NCI-H526 (cell line): ENCODE measurements at places on chromosomes 11 and 22.

DNA sequence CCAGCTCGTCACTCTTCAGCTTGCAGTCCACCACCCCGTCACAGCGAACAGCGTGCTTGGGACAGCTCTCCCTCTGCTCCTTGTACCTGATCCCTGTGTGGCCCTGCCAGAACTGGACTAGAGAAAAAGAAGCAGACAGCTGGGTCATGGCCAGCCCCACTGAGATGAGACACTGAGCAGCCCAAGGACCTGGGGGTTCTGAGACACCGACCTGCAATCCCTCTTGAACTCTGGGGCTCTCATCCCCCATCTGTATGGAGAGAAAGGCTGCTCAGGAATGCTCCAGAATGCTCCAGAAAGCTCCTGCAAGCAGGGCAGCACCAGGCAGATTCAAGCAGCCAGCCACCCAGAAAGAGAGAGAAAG, 14.8 kb downstream of the TMPRSS13 start:
- DNase-seq, result no peak

DNA sequence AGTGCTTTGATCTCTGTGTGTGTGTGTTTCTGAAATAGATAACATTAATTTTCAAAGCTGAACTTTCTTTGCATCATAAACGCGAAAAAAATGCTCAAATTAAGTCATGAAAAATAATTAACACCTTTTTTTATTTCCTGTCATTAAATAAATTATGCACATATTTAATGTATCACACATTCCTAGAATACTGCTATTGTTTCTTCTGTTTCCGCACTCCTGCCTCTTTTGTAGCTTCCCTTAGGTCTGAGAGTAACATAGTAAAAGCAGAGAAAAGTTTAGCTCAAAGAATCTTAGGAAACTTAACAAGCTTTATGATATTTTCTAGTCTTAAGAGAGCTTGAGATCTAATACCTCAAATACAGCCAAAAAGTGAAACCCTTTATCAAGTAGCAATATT, 504.2 kb downstream of the JRKL start:
- DNase-seq, result no peak

- no peak for DNase-seq
Measured at GRCh38 chr11:2178906-2179494, 7.4 kb upstream of the TH start.

DNA sequence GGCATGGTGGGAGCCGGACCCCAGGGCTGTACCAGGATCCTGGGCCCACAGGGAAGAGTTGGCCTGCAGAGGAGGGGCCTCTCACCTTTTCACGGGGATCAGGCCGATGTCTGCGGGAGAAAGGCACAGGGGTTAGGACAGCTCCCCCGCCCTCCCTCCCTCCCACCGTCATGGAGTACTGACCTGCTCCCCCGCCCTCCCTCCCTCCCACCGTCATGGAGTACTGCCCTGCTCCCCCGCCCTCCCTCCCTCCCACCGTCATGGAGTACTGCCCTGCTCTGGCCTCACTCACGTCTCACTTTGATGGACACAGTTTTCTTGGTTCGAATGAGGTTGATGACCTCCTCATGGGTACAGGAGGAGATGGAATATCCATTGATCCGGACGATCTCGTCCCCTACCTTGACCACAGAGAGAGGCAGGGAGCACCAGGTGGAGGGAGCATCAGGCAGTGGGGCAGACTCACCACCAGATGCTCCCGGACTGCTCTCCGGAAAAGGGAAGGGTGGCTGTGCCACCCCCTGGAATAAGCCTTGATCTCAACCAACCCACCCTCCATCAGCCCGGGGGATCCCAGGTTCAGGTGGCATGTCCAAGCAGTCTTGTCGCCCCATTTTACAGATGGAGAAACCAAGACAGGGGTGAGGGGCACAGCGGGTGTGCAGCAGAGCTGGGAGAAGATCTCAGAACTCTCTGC, 17.1 kb downstream of the USH1C start:
- no peak for DNase-seq

GRCh38 chr11:63564056-63564774, 1.0 kb upstream of the PLAAT2 start:
- DNase-seq, result peak; percentile 67

- DNase-seq, result peak; percentile 12
Measured at GRCh38 chr22:32531931-32532819, 57.6 kb downstream of the FBXO7 start.

GRCh38 chr22:36520423-36520822, 8.5 kb downstream of the EIF3D start:
- DNase-seq, result no peak

GRCh38 chr22:26763633-26764361, 106.4 kb downstream of the MIAT start:
- DNase-seq, result peak; percentile 71

GRCh38 chr11:113949891-113950290, 25.0 kb upstream of the HTR3A start:
- no peak for DNase-seq

- DNase-seq, result no peak
Measured at GRCh38 chr11:117821431-117821830, 3.1 kb downstream of the FXYD2 start.

- no peak for DNase-seq
Measured at GRCh38 chr22:21443735-21444421, 23.3 kb upstream of the TMEM191C start.

GRCh38 chr11:28547321-28547741, 439.1 kb downstream of the METTL15 start:
- DNase-seq, result no peak

- DNase-seq, result no peak
Measured at GRCh38 chr11:127601578-127601977, 601.0 kb upstream of the KIRREL3 start.

GRCh38 chr11:64334764-64335735, 5.0 kb upstream of the CCDC88B start:
- peak; percentile 91 for DNase-seq

GRCh38 chr11:100830274-100830673, 143.2 kb downstream of the ARHGAP42 start:
- DNase-seq, result no peak

DNA sequence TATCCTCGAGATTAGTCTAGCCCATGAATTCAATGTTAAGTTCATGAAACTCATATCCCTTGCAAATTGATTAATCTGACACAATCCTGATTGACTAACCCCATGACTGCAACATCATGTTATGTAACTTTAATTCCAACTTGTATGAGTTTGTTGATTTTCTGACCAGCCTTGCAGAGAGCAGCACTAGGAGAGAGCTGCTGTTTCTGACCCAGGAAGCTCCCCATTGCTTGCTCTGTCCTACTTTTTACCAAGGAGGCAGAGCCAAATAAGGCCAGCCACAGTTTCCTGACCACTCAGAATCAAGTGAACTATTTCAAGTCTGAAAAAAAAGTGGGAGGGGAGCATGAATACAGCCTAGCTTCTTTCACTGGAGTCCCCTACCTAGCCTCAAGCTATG, 13.2 kb downstream of the MPZL3 start:
- DNase-seq, result no peak

- peak; percentile 37 for DNase-seq
Measured at GRCh38 chr11:75334402-75334891, 17.0 kb downstream of the ARRB1 start.

GRCh38 chr22:30882974-30883533, 85.5 kb downstream of the MORC2 start:
- DNase-seq, result no peak

DNA sequence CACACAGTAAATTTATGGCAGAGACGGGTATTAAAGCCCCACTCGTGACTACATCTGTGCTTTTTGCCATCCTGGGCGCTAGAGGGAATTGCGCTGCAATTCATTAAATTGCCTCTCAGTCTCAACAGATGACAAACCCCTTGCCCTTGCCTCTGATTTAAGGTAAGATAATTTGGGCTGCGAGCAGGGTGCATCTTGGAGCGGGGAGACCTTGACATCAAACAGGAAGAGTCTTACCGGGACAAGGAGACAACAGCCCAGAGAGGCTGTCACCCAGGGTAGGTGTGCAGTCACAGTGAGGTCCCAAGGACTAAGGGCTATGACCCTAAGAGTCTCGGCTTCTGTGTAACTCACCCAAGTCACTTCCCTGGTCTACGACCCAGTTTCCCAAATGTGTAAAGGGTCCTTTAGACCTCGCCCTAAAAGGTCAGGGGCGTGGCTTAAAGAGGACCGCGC, 449 bp upstream of the TOM1 start:
- DNase-seq, result peak; percentile 36

- DNase-seq, result peak; percentile 47
Measured at GRCh38 chr22:50729391-50730012, 8.5 kb upstream of the ACR start.

GRCh38 chr11:77067861-77068443, 1.2 kb downstream of the CAPN5 start:
- DNase-seq, result no peak

- no peak for DNase-seq
Measured at GRCh38 chr11:125978778-125979407, 33.0 kb downstream of the VSIG10L2 start.

DNA sequence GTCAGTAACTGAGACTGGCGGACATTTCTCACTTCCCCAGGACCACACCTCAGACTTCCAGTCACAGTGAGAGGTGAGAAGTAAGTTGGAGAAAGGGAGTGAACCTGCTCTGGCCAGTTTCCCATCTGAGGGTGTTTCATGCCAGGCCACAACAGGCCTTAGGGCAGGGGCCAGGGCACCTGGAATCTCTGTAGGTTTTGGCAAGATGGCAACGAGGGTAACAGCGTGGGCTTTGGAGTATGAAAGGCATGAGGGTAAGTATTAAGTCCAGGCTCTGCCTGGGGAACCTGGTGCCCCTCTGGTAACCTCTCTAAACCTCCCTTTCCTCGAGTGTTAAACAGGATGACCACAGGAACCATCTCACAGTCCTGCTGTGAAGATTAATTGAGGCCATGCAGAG, 28.5 kb upstream of the ABCC8 start:
- no peak for DNase-seq

DNA sequence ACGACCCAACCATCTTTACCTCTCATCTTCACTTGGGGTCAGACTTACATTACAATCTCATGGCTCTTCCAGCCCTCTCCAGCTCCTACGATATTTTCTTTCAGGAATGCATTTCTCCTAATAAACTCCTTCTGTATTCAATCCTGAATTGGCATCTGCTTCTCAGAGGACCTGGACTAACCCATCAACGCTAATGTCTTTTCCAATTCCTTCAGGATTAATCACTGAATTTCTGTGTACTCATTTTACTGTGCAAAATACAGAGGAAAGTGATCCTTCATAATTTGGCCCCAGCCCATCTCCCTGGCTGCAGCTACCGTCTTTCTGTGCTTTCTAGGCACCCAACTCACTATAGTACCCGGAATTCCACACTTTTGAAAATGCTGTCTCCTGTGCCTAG, 239.2 kb downstream of the METTL15 start:
- no peak for DNase-seq

- DNase-seq, result no peak
Measured at GRCh38 chr11:40642284-40642683, 817.2 kb downstream of the LRRC4C start.

DNA sequence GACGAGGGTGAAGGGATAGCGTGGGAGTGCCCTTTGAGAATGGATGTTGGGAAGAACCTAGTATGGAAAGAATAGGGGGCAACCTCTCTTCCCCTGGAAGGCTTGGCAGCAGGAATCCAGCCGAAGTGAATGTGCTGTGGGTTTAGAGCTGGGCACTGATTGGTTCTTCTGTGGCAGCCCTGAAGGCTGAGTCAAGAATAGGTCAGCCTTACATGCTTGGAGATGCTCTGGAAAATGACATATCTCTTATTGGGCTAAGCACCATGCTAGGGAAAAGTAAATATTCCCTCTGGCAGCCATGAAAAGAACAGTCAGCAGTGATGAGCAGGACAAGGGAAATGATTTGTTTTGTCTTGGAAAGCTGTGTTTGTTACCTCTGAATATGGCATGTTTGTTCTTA, 149.5 kb downstream of the COMMD9 start:
- DNase-seq, result no peak

DNA sequence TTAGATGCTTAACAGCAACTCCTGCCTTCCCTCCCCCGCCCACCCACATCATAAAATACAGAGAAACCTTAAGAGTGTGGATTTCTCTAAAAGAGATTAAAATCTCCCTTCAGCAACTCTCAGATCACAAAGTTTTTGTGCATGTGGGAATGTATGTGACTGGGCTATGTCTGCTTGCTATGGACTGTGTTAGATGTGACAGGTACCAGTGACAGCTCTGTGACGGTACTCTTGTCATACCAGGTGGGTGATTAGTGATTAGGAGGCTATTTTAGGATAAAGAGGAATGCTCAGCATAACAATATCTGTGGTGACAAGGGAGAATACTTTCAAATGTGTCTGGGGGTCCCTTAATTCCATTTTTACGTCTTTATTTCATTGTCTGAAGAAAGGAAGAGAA, 60.2 kb downstream of the SYT9 start:
- no peak for DNase-seq

DNA sequence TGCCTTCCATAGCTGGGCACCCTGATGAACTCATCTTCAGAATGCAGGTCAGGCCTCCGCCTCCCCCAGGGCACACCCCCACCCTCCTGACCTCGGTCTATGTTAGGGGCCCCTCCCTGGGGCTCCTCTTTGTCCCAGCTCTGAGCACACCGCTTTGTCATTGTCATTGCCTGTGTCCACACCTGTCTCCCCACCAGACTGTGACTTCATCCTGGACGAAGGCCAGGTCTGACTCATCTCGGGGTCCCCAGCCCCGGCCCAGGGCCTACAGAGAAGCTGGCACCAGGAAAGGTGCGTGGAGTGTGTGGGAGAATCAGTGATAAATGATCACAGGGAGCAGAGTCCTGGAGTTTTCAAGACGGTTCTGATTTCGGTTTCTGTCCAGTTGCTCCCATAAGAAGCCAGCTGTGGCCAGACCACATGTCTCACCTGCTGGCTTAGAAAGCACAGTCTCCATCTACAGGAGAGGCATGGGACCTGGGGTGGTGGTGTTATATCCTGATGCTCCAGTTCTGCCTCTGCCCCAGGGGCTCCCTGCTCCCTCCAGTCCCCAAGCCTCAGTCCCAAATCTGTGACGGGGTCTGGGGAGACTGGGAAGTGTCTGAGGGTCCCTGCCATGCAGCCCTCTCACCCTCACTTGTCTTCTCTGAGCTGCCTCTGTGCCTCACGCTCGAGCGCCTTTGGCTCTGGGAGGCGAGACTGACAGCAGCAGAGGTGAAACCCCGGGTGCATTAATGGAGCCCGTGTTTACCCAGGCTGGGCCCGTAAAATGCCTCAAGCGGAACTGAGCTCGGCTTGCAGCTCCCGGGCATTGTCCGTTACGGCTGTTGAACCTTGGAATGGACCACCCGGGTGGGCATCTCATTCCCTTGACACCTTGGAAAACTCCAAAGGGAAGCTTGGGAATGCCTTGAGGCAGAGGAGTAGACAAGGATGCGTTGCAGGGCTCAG, 85.5 kb upstream of the WNT11 start:
- peak; percentile 53 for DNase-seq

DNA sequence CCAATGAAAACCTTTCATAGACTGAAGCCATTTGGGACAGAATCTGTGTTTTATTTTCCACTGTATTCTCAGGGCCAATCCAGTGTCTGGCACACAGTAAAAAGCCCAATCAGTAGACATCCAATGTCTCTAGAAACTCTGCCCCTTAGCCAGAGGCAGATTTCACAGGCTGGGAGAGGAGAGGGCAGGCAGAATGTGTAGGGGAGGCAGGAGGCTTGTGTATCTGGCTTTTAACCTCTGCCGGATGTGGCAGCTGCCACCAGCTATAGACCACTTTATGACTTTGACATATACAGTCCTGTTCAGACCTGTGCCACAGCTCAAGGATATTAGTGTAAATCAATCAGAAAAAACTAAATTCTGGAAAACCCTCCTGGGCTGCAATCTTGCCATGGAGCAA, 4.4 kb downstream of the EXPH5 start:
- no peak for DNase-seq

- peak; percentile 33 for DNase-seq
Measured at GRCh38 chr22:50190182-50190940, 4.6 kb downstream of the TRABD start.

- no peak for DNase-seq
Measured at GRCh38 chr22:35915477-35916013, 113.1 kb downstream of the RBFOX2 start.

GRCh38 chr22:24503137-24503842, 8.2 kb downstream of the UPB1 start:
- no peak for DNase-seq
